LHCN-M2 (cell line): ENCODE measurements at places on chromosomes 7 and 10. TPM values are rescaled to one million over a fixed set of nuclear protein-coding genes. Genes with fewer than 3 reads are reported as not detected.
A peak's percentile ranks its signal among the peaks of the same experiment; 100 is the strongest.

DNA sequence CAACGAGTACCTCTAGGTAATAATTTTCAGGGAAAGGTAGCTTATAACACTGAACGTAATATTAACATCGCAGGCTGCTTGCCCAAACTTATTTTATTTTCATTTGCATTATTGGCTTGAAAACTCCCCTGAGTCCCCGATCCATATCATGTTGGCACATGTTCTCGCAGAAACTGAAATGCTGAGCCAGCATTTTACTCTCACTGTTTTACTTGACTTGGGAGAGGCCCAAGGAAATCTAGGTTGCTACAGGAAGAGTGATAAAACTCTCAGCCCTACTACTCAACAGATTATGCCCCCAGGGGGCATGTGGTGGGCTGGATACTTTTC lies 183.5 kb upstream of the HABP2 start:
- DNase-seq = no peak

- DNase-seq = no peak
Measured at GRCh38 chr10:31770307-31770902, 158.2 kb downstream of the ARHGAP12 start.

GRCh38 chr10:113907166-113907565 lies 52.7 kb downstream of the NHLRC2 start:
- DNase-seq = peak; percentile 40

The RAMP3 gene
- total RNA-seq = not detected in 2 replicates

The C10orf53 gene
- total RNA-seq = not detected in 2 replicates

The SPDYE8 gene
- not detected in 2 replicates for total RNA-seq
